Activated T-cell treated with anti-CD3 and anti-CD28 coated beads, Interleukin-2, amount 50 U/mL, for 24 hours (primary cell): ENCODE measurements at places on chromosomes 2 and 18.
A peak's percentile ranks its signal among the peaks of the same experiment; 100 is the strongest.

DNA sequence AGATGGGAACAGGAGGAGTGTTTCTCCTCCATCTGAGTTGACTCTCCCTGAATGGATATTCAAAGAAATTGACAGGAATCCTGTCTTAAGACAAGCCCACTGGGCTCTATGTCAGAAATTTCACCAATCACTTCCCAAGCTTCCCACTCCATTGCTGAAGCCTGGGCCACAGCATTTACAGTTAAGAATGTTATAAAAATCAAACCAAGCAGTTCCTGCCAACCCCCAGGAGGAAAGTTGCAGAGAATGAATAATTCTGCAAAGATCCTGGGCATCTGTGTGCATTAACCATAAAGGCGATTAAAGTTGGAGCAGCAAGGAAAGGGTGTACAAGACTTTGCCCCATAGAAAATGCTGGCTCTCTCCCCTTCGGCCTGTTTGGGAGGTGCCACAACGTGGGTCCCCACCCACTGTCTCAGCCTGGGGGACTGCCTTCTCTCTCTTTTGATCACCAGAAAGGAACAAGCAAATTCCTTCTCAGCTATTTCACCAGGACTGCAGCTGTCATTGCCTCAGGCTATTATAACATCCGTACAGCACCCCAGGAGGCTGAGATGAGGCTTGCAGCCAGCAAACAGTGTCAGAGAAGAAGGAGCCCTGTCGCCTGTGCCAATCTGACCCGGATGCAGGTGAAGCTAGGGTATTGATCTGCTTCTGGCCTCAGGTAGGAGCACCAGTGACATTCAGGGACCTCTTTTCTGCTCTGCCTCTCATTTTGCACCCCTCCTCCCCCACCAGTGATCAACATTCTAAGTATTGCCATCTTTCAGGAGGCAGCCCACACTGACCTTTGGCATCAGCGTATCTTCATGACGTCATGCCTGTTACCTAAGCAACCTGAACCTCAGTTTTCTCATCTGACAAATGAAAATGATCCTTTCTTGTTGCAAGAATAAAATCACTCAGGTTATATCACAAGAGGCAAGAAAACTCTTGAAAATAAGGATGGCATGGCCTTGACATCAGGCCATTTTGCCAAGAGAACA lies 219.0 kb downstream of the SH3BP4 start:
- no peak for DNase-seq
- H3K27ac ChIP-seq: no peak overlapping the region
- no peaks in the 10 kb centered on the region for H3K4me1 ChIP-seq

DNA sequence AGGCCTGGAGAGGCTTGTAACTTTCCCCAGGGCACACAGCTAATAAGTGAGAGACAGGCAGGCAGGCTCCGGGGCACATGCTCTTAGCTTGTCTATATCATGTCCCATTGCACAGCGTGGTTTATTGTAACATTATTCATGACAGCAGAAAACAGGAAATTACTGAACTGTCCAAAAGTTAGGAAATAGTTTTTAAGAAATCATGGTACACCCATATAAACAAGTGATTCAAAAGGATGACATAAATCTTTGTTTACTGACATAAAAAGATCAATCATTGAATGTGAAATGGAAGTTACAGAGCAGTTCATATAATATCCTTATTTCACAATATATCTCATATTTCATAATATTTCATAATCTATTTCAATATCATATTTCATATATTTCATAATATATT lies 34.3 kb upstream of the TXNDC2 start:
- no peaks in the 10 kb centered on the region for H3K36me3 ChIP-seq
- peaks cover 29% of the 10 kb centered on the region for H3K27me3 ChIP-seq
- no peaks in the 10 kb centered on the region for H3K4me1 ChIP-seq
- no peak for DNase-seq

- H3K36me3 ChIP-seq: peaks cover 46% of the 10 kb centered on the region
- peak overlapping the region; percentile 90 for H3K4me3 ChIP-seq
- no peaks in the 10 kb centered on the region for H3K27me3 ChIP-seq
- no peak for DNase-seq
Observed at GRCh38 chr2:101253013-101253702, 472 bp downstream of the CNOT11 start.

- H3K4me1 ChIP-seq: no peaks in the 10 kb centered on the region
- H3K36me3 ChIP-seq: no peaks in the 10 kb centered on the region
- DNase-seq: no peak
- H3K27me3 ChIP-seq: peaks cover 45% of the 10 kb centered on the region
Observed at GRCh38 chr2:41828052-41828643, 219.7 kb upstream of the PKDCC start.

DNA sequence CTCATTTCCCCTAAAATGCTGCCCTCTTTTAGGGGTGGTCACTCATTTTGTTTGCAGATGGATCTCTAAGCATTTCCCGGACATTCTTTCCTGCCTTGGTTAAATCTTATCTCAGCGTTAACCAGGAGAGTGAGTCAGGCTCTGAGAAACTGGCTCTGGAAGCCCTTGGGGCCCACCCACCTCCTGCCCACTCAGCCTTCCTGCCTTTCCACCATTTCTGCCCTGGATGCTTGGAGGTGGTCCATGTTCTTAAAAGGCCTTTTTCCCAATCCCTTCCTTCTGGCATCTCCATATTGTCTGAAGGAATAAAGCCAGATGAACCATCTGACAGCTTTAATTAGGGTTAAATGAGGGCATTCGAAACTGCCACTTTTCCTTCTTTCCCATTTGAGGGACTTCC lies 9.5 kb downstream of the HK2 start:
- peaks cover 92% of the 10 kb centered on the region for H3K4me1 ChIP-seq
- peaks cover 75% of the 10 kb centered on the region for H3K36me3 ChIP-seq
- peak overlapping the region; percentile 60 for H3K4me3 ChIP-seq
- peak overlapping the region; percentile 91 for H3K27ac ChIP-seq

DNA sequence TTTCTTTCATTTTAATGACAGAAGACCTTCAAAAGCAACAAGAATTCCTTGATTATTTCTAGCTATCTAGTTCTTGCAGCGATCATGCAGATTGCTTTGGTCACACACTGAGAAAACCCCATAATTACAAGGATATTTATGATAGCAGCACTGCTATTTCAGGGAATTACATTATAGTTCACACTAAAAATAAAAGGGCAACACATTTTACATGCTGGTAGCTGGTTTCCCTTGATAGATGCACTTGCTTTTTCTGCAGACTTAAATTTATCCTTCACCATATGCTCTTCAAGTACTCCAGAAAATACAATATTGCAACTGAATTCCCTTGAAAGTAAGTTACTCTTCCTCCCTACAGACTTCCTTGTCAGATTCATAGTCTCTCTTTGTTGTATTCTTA lies 751.1 kb downstream of the CCDC85A start:
- DNase-seq: no peak
- H3K27ac ChIP-seq: no peak overlapping the region
- no peaks in the 10 kb centered on the region for H3K4me1 ChIP-seq
- H3K36me3 ChIP-seq: no peaks in the 10 kb centered on the region
- H3K4me3 ChIP-seq: no peak overlapping the region
- H3K27me3 ChIP-seq: no peaks in the 10 kb centered on the region

- H3K4me1 ChIP-seq: peaks cover 1% of the 10 kb centered on the region
- H3K4me3 ChIP-seq: no peak overlapping the region
Observed at GRCh38 chr2:63432373-63432772, 155.9 kb downstream of the WDPCP start.

GRCh38 chr18:75097491-75098225 lies 111.3 kb downstream of the PTGR3 start:
- no peak for DNase-seq
- peaks cover 1% of the 10 kb centered on the region for H3K36me3 ChIP-seq
- no peaks in the 10 kb centered on the region for H3K4me1 ChIP-seq
- no peak overlapping the region for H3K4me3 ChIP-seq
- H3K27me3 ChIP-seq: peaks cover 6% of the 10 kb centered on the region
- H3K27ac ChIP-seq: no peak overlapping the region

- H3K36me3 ChIP-seq: no peaks in the 10 kb centered on the region
- H3K27ac ChIP-seq: no peak overlapping the region
- no peak for DNase-seq
- H3K4me1 ChIP-seq: peaks cover 10% of the 10 kb centered on the region
- no peaks in the 10 kb centered on the region for H3K27me3 ChIP-seq
- H3K4me3 ChIP-seq: no peak overlapping the region
Observed at GRCh38 chr2:190339394-190339793, 4.0 kb upstream of the INPP1 start.

DNA sequence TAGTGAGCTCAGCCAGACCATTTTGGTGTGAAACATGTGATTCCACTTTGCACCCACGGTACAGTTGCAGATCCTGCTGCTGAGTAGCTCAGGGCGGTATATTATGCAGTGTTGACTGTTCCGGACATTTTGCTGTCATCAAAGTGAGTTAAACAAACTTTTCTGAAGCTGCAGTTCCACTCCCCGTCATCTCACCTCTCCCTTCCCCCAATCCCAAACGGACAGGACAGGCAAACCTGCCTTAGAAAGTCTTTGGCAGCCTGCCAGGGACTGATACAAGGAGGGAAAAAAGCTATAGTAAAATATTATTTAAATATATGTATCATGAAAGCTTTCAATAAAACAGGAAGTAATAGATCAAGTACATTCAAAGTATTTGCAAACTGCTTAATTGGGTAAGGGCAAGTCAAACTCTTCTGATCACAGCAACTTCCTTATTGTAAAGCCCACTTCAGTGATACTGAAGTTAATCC lies 35.5 kb upstream of the SP5 start:
- H3K4me1 ChIP-seq: no peaks in the 10 kb centered on the region
- H3K36me3 ChIP-seq: no peaks in the 10 kb centered on the region
- H3K4me3 ChIP-seq: no peak overlapping the region
- peaks cover 9% of the 10 kb centered on the region for H3K27me3 ChIP-seq
- no peak overlapping the region for H3K27ac ChIP-seq

GRCh38 chr2:68390114-68390513 lies 25.0 kb downstream of the PLEK start:
- H3K36me3 ChIP-seq: no peaks in the 10 kb centered on the region
- peaks cover 38% of the 10 kb centered on the region for H3K4me1 ChIP-seq
- DNase-seq: no peak

GRCh38 chr2:240983996-240984498 lies 14.4 kb upstream of the SNED1 start:
- H3K27me3 ChIP-seq: peaks cover 2% of the 10 kb centered on the region
- no peak overlapping the region for H3K27ac ChIP-seq
- no peak for DNase-seq
- H3K4me3 ChIP-seq: no peak overlapping the region
- H3K36me3 ChIP-seq: no peaks in the 10 kb centered on the region
- H3K4me1 ChIP-seq: peaks cover 4% of the 10 kb centered on the region

DNA sequence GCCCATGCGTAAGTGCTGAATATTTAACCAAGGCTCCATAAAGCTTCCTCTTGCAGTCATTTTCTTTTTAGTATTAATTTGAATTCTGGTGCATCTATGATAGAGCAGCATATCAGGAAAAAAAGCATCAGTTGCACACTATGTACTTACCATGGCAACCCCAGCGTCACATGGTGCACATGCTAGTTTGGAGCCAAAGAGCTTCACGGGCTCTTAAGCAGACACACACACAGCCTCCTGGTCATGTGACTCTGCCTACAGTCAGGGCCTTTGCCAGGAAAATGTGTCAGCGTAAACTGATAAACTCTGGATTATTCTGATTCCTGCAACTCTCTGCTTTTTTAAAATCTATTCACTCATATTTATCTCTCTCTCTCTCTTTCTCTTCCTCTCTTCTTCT lies 30.2 kb downstream of the NYAP2 start:
- no peak overlapping the region for H3K27ac ChIP-seq
- H3K27me3 ChIP-seq: peaks cover 2% of the 10 kb centered on the region

- H3K4me3 ChIP-seq: no peak overlapping the region
- H3K27ac ChIP-seq: no peak overlapping the region
- peaks cover 13% of the 10 kb centered on the region for H3K27me3 ChIP-seq
- DNase-seq: peak; percentile 48
- H3K4me1 ChIP-seq: peaks cover 3% of the 10 kb centered on the region
- no peaks in the 10 kb centered on the region for H3K36me3 ChIP-seq
Observed at GRCh38 chr18:45621061-45621511, 5.8 kb downstream of the SLC14A2 start.

GRCh38 chr2:60460577-60461420 lies 92.7 kb downstream of the BCL11A start:
- H3K4me3 ChIP-seq: no peak overlapping the region
- DNase-seq: no peak
- H3K27me3 ChIP-seq: peaks cover 4% of the 10 kb centered on the region
- H3K4me1 ChIP-seq: peaks cover 4% of the 10 kb centered on the region

- H3K4me1 ChIP-seq: peaks cover 74% of the 10 kb centered on the region
- DNase-seq: peak; percentile 23
- H3K27ac ChIP-seq: no peak overlapping the region
- no peak overlapping the region for H3K4me3 ChIP-seq
Observed at GRCh38 chr2:10322973-10323372, 20.3 kb downstream of the HPCAL1 start.

- no peak overlapping the region for H3K27ac ChIP-seq
- peaks cover 10% of the 10 kb centered on the region for H3K4me1 ChIP-seq
- peaks cover 3% of the 10 kb centered on the region for H3K27me3 ChIP-seq
- DNase-seq: no peak
Observed at GRCh38 chr2:50491541-50492476, 540.1 kb downstream of the NRXN1 start.

DNA sequence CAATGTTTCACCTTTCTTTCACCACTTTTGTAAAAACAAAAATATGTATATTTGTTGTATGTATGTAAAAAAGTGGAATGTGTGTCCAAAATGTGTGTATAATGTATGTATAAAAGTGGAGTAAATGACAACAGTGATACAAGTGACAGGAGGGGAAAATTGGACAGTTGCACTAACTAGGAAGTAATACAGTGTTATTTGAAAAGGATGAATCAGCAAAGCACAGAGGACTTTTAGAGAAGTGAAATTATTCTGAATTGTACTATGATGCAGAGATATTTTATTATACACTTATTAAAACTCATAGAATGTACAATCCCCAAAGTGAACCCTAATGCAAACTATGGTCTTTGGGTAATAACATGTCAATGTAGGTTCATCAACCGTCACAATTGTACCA lies 331.3 kb upstream of the CNTNAP5 start:
- H3K36me3 ChIP-seq: no peaks in the 10 kb centered on the region
- no peak overlapping the region for H3K4me3 ChIP-seq
- no peak for DNase-seq
- H3K4me1 ChIP-seq: no peaks in the 10 kb centered on the region
- H3K27me3 ChIP-seq: no peaks in the 10 kb centered on the region

DNA sequence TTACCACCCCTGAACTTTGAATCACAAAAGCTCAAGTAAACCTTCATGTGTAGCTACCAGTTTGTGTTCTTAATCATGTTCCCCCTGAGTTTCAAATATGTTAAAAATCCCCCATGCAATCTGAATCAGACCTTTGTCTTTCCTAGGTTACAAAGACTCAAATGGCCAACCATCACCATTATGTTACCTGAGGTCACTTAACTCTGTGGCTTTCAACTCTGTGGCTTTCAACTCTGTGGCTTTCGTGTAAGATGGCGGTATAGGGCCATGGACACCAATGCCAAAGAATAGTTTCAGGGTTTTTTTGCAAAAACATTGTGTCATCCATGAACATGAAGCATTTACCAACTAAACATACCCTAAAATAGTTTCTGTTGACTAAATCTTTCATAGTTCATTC lies 6.7 kb downstream of the ERMN start:
- peaks cover 19% of the 10 kb centered on the region for H3K4me1 ChIP-seq
- peaks cover 9% of the 10 kb centered on the region for H3K36me3 ChIP-seq
- H3K27ac ChIP-seq: no peak overlapping the region
